IPS-NIHi11 (cell line): ENCODE measurements at places on chromosomes 6 and 20.
A peak's percentile ranks its signal among the peaks of the same experiment; 100 is the strongest.

GRCh38 chr6:64000818-64001491, 365.4 kb downstream of the PHF3 start:
- DNase-seq, result no peak

- DNase-seq, result no peak
Observed at GRCh38 chr6:2919401-2919800, 16.3 kb upstream of the SERPINB9 start.

DNA sequence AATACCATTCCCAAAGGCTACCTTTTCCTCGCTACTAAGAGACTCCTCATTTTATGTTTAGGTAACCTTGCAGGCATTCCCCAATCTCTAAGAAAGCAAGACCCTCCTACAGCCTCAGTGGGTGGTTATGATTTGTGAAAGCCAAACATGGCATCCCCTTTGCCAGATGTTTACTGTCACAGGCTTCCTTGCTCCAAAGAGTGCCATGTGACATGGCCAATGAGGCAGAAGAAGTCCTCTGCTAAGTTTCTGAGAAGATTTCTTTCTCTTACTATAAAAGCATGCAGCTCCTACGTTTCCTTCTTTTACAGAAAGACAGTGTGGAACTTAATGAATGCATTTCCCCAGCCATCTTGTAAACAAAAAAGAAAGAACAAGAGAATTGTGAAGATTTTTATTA, 688.2 kb downstream of the TBC1D32 start:
- no peak for DNase-seq

GRCh38 chr20:38229376-38230252, 30.9 kb downstream of the KIAA1755 start:
- DNase-seq, result peak; percentile 66

- DNase-seq, result no peak
Observed at GRCh38 chr20:3166338-3166912, 6.8 kb upstream of the FASTKD5 start.

DNA sequence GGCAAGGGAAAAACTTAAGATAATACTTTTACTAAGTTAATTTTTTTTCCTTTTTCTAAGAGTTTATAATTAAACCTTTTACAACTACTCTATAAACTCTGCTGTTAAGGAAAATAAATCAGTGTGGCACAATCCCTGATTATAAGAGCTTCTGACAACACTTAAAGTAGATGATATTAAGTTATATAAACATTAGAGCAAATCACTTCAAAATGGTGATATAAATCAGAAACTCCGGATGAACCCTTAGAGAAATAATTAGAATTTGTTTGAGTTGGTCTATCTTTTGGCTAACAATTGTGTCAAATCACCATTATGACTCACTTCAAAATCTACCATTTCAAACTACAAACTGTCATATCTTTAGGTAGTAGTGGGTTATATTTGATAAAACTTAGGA, 104.9 kb downstream of the ARHGAP18 start:
- no peak for DNase-seq

DNA sequence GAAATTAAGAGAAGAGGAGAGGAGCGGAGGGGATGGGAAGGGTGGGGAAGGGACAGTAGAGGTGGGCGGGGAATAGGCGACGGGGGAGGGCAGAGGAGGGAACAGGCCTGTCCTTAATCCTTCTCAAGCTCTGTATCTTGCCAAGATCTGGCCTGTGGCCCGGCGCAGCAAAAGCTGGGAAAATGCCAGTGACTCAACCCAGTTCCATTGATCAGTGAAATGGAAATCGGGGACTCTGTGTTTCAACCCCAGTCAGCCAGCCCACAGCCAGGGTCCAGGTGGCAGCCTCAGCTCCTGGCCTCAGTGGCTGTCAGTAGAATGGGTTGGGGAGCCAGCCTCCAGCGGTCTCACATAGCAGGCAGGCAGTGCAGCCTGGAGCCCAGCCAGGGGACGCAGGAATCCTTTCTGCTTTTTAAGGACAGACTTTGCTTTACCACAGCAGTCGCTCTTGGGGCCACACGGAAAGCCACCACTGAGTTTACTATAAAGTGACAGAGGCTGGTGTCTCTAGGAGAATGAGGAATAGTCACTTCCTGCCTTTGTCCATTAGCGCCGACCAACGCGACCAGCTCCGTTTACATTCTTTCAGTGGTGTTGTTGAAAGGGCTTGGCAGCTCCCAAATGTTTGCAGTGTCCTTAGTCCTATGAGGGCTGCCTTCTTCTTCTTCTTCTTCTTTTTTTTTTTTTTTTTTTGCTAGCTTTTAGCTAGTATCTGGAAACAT, 128.0 kb downstream of the RIN2 start:
- DNase-seq, result no peak

GRCh38 chr6:46279874-46280273, 109.1 kb upstream of the ENPP5 start:
- DNase-seq, result no peak

- DNase-seq, result no peak
Observed at GRCh38 chr6:135300576-135300975, 119.5 kb downstream of the MYB start.

DNA sequence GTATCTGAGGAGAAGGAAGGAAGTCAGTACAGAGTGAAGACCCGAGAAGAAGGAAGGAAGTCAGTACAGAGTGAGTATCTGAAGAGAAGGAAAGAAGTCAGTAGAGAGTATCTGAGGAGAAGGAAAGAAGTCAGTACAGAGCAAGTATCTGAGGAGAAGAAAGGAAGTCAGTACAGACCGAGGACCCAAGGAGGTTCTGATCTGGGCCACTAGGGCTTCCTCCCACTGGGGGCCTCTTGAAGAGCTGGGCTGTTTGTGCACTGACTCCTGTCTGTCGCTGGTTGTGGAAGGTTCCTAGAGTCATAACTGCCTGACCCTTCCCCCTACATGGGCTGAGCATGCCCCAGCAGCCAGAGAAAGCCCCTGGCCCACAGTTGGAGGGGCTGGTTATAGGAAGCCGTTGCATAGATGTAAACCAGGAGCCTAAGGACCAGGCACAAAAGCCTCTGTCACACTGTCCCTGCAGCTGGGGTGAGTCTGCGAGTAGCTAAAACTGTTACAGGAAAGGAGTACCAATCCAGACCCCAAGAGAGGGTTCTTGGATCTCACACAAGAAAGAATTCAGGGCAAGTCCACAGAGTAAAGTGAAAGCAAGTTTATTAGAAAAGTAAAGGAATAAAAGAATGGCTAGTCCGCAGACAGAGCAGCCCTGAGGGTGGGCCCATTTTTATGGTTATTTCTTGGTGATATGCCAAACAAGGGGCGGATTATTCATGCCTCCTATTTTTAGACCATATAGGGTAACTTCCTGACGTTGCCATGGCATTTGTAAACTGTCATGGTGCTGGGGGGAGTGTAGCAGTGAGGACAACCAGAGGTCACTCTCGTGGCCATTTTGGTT, 395.9 kb downstream of the PREX1 start:
- DNase-seq, result no peak

- no peak for DNase-seq
Observed at GRCh38 chr6:27886073-27886472, 26.1 kb downstream of the OR2B2 start.

DNA sequence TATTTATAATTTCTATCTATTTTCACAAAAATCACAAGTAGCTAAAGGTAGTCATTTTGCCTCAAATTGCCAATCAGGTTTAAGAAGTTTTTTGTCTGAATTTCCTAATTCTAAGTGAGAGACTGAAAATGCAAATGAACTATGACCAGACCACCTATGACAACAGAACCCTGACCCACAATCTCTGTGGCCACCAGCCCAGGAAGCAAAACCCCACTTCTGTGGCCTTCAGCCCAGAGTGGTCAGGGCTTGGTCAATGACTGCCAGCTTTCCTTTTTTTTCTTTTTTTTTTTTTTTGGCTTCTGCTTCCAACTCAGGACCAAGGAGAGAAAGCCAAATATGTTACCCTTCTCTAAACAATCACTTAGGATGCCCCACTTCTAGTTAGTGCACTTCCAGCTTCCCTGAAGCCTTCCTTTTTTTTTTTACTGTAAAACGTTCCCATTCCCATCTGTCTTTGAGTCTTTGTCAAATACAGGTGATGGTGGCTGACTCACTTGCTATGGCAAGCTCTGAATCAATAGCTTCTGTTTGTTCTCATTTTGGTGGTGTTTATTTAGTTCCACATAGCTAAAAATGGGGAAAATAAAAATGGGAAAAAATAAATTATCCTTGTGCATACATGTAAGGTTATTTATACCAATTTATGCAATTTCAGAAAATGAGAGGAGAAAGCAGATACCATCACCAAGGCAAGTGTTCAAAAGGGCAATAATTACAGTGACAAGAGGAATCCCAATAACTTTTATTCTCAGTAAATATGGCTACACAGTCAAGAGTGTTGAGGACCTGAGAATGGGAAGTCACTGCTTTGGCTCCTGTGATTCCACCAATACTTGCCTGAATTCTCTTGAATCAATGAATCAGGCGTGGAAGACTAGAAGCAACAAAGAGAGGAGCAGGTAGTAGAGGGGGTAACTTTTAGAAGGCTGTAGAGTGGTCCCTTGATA, 170.3 kb upstream of the PDE7B start:
- DNase-seq, result no peak

DNA sequence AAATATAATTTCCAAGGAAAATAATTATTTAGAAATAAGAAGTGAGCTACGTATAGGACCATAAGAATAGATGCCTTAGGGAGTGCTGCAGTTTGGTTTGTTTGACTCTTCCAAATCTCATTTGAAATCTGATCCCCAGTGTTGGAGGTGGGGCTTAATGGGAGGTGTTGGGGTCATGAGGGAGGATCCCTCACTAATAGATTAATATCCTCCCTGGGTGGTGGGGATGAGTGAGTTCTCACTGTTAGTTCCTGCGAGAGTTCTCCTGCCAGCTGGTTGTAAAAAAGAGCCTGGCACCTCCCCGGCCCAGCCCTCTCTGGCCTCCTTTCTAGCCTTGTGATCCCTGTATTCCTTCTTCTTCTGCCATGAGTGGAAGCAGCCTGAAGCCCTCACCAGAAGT, 69.3 kb downstream of the RCAN2 start:
- DNase-seq, result no peak

DNA sequence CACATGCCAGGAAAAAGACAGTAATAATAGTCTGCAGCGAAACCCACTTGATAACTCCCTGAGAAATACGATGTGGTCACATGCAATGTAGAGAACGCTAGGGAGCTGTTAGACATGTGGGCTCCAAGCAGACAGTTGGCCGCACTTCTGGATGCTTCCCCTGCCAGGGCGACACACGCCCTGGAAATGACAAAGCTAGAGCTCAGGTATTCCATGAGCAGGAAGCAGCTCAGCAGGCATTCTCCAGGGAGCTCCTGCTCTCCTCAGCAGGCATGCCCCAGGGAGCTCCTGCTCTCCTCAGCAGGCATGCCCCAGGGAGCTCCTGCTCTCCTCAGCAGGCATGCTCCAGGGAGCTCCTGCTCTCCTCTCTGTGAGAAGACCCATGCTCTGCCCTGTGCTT, 52.4 kb upstream of the NXT1 start:
- no peak for DNase-seq

- DNase-seq, result no peak
Observed at GRCh38 chr20:25083141-25083772, 1.3 kb upstream of the VSX1 start.

GRCh38 chr20:44176833-44177534, 10.0 kb downstream of the JPH2 start:
- DNase-seq, result no peak

GRCh38 chr6:111307275-111307858, 175.7 kb downstream of the REV3L start:
- no peak for DNase-seq

DNA sequence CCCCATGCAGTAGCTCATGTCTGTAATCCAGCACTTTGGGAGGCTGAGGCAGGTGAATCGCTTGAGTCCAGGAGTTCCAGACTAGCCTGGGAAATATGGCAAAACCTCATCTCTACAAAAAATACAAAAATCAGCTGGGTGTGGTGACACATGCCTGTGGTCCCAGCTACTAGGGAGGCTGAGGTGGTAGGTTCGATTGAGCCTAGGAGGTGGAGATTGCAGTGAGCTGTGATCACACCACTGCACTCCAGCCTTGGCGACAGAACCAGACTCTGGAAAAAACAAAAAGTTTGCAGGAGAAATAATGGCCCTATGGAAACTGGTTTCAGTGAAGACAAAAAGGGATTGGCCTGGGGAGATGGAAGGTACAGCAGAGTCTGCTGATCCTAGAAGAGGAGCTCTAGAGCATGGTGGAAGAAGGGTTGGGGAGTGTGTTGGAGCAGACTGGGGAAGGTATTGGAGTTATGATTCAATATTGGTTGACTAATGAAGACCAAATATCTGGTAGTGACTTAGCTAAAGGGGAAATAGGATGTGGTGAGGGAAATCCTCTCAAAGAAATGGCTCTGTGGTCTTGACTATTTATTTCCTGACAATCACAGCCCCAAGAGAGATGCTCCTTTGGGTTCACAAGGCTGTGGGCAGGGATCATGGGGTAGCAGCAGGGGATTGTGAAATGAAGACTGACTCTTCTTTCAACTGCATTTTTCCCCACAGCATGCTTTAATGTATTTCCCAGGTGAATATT, 281.9 kb downstream of the UTRN start:
- DNase-seq, result no peak

DNA sequence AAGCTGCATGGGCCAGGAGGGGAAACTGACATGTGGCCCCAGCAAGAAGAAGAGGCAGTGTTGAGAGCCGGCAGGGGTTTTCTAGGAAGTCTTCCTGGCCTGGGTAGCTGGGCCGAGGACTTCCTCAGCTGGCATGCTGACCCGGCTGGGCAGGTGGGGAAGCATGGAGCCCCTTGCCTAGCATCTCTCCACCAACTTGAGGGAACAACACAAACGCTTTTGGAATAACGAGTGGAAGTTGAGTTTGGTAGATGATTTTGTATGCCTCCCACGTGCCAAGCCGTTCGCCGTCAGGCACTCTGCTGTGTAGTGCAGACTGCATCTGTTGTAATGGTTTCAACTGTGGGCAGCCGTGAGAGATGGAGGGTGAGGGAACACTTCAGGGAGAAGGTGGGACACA, 7.3 kb downstream of the TMEM181 start:
- no peak for DNase-seq

DNA sequence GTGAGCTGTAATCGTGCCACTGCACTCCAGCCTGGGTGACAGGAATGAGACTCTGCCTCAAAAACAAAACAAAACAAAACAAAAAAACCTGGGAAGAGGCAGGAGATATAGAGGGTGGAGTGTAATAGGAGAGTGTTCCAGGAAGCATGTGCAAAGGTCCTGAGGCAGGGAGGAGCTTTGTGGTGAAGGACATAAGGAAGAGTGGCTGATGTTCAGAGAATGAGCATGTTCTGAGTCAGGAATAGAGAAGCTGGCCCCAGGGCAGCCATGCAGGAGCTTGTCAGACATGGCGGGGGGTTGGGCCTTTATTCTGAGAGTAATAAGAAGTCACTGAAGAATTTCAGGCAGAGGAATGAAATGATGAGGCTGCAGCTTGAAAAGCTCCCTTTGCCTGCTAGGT, 337.0 kb downstream of the CDH26 start:
- DNase-seq, result no peak

- DNase-seq, result no peak
Observed at GRCh38 chr6:129863664-129864063, 2.5 kb upstream of the TMEM244 start.

- DNase-seq, result no peak
Observed at GRCh38 chr6:48178700-48179099, 67.7 kb upstream of the PTCHD4 start.

DNA sequence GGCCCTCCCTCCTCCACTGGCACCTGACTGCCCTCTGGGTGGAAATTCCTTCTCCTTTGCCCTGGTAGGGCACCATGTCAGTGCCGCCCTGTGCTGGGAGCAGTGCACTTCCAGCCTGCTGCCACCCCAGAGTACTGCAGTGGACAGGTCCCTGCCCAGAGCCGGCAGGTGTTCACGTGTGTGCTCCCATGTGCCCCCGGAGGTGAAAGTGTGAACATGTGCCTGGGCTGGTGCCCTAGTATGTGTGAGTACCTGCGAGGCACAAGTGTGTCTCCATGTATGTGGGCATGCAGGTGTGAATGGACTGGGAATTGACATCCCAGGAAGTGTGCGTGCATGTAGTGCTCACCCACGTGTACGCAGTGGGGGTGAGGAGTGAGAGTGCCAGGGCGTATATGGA, 29.4 kb downstream of the SDCBP2 start:
- DNase-seq, result peak; percentile 86
